Sigmoid colon (tissue), 7 donors: ENCODE measurements at places on chromosomes 3 and 15. TPM values are rescaled to one million over a fixed set of nuclear protein-coding genes. Genes with fewer than 3 reads are reported as not detected.
A peak's percentile ranks its signal among the peaks of the same experiment; 100 is the strongest.

Gene FGF7
- polyA plus RNA-seq, result 15.6 TPM

Gene ANKRD63
- polyA plus RNA-seq, result not detected

Gene UTS2B
- not detected for polyA plus RNA-seq

Gene GPR15
- polyA plus RNA-seq, result 0.92 TPM

Gene SOX2
- not detected for polyA plus RNA-seq

Gene IMPG2
- 0.07 TPM for polyA plus RNA-seq

DNA sequence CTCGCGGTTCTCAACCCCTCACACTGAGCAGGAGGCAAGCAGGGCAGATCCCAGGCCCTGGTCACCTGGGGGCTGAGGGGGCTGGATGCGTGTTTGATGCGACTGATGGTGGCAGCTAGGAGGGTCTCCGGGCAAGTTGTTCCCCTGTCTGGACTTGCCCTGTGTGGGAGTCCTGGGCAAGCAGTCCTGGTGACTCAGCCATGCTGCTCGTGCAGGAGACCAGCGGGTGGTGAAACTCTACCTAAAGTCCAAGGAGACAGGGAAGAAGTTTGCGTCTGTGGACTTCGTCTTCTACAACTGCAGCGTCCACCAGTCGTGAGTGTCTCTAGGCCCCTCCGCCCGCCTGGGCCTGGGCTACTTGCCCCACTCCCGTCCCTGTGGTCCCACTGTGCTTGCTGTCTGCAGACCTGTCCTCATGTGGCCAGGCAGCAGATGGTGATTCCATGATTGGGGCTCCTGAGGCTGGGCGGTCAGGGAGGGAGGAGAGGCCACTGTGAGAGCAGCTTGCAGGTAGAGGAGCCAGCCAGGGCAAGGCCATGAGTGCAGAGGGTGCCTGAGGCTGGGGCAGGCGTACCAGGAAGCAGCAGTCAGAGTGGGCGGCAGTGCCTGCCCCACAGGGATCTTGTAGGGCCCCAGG is 23.1 kb downstream of the PLXNA1 start:
- H3K36me3 ChIP-seq, result no peaks in the 10 kb centered on the region
- no peak overlapping the region for H3K27ac ChIP-seq
- H3K4me3 ChIP-seq, result no peak overlapping the region
- H3K27me3 ChIP-seq, result no peaks in the 10 kb centered on the region

DNA sequence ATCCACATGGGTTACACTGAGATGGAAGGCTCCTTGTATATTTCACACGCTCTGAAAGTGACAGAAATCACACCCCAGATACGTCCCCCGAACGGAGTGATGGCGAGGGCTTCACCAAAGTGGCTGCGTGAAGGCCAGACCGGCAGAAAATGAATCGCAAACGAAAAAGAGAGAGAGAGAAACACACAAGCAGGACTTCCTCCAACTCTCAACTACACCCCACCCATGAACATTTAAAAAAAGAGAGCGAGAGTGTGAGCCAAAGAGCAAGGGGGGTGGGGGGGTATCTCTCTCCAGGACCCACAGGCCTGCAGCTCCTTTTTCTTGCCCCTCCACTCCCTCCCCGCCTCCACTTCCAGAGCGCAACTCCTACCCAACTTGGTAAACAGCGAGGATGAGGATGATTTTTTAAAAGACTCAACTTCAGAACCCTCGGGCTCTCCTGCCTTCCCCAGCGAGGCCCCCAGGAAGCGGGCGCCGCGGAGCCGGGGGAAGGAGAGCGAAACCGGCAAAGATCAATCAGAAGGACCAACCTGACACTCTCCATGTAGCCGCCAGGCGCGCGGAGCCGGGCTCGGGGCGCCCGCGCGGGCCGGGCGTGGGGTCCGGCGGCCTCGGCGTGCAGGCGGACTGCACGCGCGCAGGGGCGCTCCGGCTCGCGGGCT is 519.1 kb downstream of the FOXP1 start:
- no peaks in the 10 kb centered on the region for H3K27me3 ChIP-seq
- DNase-seq, result peak; percentile 74
- H3K4me3 ChIP-seq, result peak overlapping the region; percentile 71
- no peaks in the 10 kb centered on the region for H3K4me1 ChIP-seq
- H3K36me3 ChIP-seq, result no peaks in the 10 kb centered on the region

DNA sequence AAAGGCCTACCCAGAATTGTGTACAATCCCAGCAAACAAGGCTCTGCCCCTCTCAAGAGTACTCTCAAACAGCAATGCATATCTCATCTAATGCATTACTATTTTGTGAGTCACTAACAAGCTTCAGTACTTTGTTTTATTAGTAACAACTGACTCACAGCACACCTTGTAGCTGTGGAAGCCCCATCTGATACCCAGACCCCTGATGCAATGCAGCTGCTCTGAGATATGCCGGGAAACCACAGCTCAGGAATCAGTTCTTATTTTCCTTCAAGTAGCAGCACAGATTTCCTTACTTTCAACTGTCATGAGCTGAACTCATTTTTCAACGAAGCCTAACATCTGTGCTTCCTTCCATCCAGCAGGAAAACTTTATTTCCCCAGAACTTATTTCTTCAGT is 37.8 kb downstream of the CCNL1 start:
- H3K27ac ChIP-seq, result peak overlapping the region; percentile 25
- DNase-seq, result no peak
- no peaks in the 10 kb centered on the region for H3K27me3 ChIP-seq
- no peaks in the 10 kb centered on the region for H3K4me1 ChIP-seq
- no peak overlapping the region for H3K4me3 ChIP-seq

DNA sequence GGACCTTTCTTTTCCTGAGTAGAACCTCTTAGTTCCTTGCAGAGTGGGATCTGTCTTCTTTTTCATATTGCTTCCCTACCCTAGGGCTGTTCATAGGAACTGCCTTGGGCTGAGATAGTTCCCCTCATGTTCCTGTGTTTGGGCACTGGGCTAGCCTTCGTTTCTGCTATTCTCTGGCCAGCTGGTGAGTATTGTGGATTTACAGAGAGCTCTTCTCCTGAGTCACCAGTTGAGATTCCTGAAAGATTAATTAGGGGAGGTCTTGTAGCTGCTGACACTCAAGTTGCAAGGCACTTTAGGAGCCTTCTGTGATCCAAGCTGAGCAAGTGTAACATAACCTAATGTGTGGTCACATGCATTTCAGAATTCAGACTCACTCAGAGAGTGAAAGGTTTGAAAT is 30.7 kb downstream of the CHD2 start:
- no peak for DNase-seq
- no peaks in the 10 kb centered on the region for H3K4me1 ChIP-seq
- H3K4me3 ChIP-seq, result no peak overlapping the region
- peaks cover 35% of the 10 kb centered on the region for H3K36me3 ChIP-seq
- no peaks in the 10 kb centered on the region for H3K27me3 ChIP-seq
- H3K27ac ChIP-seq, result peak overlapping the region; percentile 36

DNA sequence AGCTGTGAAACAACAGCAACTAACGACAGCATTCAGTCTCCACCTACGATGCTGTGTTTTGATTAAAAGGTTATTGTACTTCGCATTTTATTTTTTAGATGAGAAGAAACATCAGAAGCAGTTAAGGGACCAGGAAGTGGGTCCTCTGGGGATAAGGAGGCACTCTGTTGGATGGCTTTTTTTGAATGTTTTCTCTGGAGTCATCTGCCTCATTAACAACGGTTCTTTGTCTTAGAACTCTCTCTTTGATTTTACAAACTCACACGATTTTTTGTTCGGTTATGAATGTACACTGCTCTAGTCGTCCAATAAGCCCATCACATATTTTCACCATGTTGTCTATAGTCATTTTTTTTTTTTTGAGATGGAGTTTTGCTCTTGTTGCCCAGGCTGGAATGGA is 36.0 kb upstream of the ARPIN start:
- no peak overlapping the region for H3K4me3 ChIP-seq
- DNase-seq, result no peak
- no peak overlapping the region for H3K27ac ChIP-seq
- H3K27me3 ChIP-seq, result no peaks in the 10 kb centered on the region
- no peaks in the 10 kb centered on the region for H3K4me1 ChIP-seq
- H3K36me3 ChIP-seq, result no peaks in the 10 kb centered on the region

DNA sequence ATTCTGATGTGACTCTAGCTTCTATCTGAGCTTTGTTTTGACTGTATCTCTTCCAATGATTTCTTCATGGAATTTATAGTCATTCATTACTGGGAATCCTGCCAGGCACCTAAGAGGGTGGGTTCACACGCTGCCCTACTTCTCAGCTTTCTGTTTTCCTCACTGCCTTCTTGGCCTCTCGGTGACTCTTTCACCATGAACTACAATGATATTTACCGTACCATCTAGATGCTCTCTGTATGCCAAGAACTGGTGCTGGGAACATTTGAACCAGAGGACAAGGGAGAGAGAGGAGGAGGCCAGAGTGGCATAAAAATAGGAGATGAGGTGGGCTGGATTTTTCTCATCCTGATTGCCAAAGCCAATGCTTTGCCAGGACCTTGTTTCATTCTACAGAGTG is 280.0 kb upstream of the P2RY1 start:
- no peak overlapping the region for H3K27ac ChIP-seq
- H3K4me1 ChIP-seq, result no peaks in the 10 kb centered on the region
- H3K36me3 ChIP-seq, result no peaks in the 10 kb centered on the region

DNA sequence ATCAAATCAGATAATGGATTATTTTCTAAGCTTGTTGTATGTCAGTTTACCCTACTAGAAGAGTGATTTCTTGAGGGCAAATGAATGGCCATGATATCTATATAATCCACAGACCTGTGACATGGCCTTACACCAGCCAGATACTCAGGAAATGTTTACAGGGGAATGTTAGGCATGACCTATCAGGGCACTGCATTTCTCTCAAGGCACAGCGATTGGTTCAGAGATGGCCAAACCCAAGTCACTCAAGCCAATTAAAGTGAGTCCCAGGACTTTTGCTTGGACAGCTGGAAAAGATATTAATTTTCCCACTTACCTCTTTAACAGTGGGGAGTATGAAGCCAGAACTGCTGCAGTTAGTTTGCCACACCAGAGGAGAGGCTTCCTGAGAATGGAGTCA is 28.7 kb upstream of the GATA2 start:
- no peak overlapping the region for H3K27ac ChIP-seq
- H3K4me3 ChIP-seq, result no peak overlapping the region
- no peaks in the 10 kb centered on the region for H3K27me3 ChIP-seq

DNA sequence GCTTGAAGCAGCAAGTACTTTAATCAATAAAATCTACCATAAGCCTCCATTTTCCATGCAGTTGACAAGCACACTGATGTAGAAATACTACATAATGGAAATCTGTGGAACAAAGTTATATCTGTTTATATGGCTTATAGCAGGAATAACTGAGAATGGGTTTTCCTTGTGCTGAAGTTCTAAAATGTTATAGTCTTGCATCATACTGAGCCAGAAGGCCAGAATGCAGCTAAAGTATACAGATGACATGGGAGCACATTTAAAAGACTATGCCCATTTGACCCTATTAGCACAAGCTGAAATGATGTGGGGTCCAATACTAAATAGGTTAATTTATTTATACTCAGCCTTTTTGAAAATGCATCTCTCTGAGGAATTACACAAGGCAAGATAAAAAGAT is 25.1 kb downstream of the SLC24A5 start:
- H3K4me3 ChIP-seq, result no peak overlapping the region
- peaks cover 40% of the 10 kb centered on the region for H3K4me1 ChIP-seq
- no peak overlapping the region for H3K27ac ChIP-seq
- H3K27me3 ChIP-seq, result no peaks in the 10 kb centered on the region
- no peaks in the 10 kb centered on the region for H3K36me3 ChIP-seq

DNA sequence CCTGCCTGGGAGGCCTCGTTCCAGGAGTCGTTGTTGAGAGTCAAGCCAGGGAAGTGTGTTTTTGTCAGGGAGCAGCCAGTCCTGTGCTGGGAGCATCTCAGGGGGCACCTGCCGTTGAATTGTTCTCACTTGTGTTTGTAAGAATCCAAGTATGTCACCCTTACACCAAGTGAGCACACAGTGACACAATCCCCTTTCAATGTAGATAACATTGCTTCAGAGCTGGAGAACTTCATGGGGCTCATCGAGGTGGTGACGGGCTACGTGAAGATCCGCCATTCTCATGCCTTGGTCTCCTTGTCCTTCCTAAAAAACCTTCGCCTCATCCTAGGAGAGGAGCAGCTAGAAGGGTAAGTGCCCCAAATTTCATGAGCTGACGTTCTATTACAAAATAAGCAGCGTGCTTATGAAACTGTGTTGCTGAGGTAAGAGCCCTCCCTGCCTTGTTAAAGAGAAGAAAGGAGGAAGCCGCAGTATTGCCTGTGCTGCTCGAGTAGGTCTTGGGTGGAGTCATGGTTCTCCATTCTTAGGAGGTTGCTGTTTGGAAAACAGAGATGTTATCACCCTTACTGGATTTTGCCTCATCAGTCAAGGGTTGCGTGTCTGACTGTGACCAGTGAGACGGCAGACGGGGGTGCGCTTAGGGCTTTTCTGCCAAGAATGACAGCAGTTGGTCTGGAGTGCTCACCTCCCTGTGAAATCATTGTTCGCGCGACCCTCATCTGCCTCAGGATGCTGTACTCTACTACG is 108.1 kb downstream of the PGPEP1L start:
- no peak for DNase-seq
- no peaks in the 10 kb centered on the region for H3K27me3 ChIP-seq
- no peak overlapping the region for H3K4me3 ChIP-seq
- H3K27ac ChIP-seq, result peak overlapping the region; percentile 32
- H3K4me1 ChIP-seq, result peaks cover 69% of the 10 kb centered on the region
- no peaks in the 10 kb centered on the region for H3K36me3 ChIP-seq

- no peaks in the 10 kb centered on the region for H3K27me3 ChIP-seq
- no peak overlapping the region for H3K4me3 ChIP-seq
- no peak overlapping the region for H3K27ac ChIP-seq
- H3K4me1 ChIP-seq, result no peaks in the 10 kb centered on the region
- no peaks in the 10 kb centered on the region for H3K36me3 ChIP-seq
- DNase-seq, result no peak
Observed at GRCh38 chr3:105006164-105006563, 360.5 kb upstream of the ALCAM start.

GRCh38 chr3:110494728-110495127 is 576.9 kb upstream of the NECTIN3 start:
- no peaks in the 10 kb centered on the region for H3K4me1 ChIP-seq
- H3K4me3 ChIP-seq, result no peak overlapping the region
- H3K27me3 ChIP-seq, result no peaks in the 10 kb centered on the region
- H3K27ac ChIP-seq, result no peak overlapping the region
- no peak for DNase-seq
- no peaks in the 10 kb centered on the region for H3K36me3 ChIP-seq
